ENCODE measurements at places on chromosomes 1 and 21.

DNA sequence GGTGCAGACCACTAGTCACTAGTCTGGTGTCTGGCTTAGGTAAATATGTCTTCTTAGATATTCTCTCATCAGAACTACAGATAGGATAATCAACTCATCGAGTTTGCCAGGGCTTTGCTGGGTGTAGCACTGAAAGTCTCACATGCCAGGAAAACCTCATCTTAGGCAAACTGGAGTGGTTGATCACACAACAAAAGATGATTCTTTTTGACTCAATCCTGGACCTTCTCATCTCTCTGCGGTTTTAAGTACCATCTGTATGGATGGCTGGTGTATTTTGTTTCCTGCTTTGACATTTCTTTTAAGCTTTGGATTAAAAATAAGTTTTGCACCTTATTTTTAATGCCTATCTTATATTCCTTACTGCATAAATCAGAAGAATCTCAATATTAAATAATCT, 11.3 kb downstream of the GBP2 start:
- no peak for DNase-seq

DNA sequence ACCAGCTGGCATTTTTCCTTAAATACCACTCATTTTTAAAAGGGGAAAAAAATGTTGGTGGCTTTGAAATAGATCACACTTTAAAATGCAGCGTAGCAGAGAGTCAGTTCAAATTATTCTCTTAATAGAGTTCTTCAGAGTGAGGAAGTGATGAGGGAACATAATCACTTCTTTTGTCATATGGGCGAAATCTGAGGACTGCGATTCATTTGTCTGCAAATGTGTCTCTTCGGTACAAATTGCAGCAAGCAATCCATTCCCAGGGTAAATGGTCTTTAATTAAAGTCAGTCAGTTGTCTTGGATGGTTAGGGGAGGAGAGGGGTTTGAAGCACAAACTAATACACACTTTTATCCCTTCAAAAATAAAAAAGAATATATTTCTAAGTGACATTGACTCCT, 86.0 kb upstream of the SELENON start:
- DNase-seq, result no peak

GRCh38 chr1:91821126-91821868, 64.7 kb downstream of the TGFBR3 start:
- no peak for DNase-seq

GRCh38 chr1:227929751-227930472, 17.8 kb downstream of the WNT9A start:
- no peak for DNase-seq

GRCh38 chr1:223143537-223144248, 645 bp upstream of the TLR5 start:
- DNase-seq, result no peak

- no peak for DNase-seq
Observed at GRCh38 chr1:69328186-69328585, 239.5 kb upstream of the LRRC7 start.

DNA sequence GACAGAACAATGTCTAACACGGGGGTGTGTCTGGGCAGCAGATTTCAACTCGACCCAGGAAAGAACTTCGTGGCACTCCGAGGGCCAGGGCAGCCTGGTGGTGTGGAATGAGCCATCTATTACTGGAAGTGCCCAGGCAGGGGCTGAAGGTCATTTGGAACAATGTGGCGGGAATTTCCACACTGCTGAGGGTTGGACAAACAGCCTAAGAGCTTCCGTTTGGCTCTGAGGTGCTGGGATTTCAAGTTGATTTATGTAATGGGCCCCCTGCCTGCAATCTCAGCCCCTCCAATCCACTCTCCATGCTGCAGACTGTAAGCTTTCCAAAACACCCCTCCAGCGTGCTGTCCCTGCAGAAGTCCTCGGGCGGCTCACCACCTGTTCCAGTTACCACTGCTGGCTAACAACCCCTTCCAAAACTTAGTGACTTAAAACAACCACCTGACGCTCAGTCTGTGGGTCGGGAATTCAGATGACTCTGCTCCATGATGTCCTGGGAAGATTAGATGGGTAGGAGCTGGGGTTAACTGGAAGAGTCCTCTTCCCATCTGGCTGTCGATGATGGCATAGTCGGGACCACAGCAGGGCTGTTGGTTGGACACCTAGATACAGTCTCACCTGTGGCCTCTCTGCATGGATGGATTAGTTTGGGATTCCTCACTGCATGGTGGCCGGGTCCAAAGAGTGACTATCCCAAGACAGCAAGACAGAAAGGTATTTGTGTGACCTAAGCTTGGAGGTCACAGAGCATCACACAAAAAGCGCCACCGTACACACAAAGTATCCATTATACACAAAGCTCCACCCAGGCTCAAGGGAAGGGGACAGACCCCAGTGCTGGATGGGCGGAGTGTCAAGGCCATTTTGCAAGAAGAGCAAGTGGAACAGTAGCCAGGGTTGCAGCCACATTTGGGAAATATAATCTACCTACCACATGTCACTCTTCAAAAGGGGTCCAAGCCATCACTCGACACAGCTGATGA, 89.7 kb upstream of the IFFO2 start:
- DNase-seq, result no peak

All from coronary artery (tissue), 2 donors.